ENCODE measurements at places on chromosomes 4 and X.

DNA sequence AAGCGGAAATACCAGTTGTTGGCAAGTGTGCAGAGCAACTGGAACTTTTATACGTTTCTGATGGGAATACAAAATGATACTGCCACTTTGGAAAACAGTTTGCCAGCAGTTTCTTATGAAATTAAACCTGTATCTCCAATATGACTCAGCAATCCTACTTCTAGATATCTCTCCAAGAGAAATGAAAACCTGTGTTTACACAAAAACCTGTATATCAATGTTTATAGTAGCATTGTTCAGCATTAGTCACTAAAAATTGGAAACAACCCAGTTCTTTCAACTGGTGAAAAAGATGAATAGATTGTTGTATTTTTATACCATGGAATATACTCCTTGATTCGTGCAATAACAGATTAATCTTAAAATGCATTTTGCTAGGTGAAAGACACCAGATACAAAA is 26.8 kb downstream of the ATP7A start:
- DNase-seq: no peak

GRCh38 chrX:50638123-50638522 is 167.5 kb upstream of the DGKK start:
- no peak for DNase-seq

GRCh38 chr4:141127884-141128283 is 5.4 kb downstream of the RNF150 start:
- DNase-seq: no peak

DNA sequence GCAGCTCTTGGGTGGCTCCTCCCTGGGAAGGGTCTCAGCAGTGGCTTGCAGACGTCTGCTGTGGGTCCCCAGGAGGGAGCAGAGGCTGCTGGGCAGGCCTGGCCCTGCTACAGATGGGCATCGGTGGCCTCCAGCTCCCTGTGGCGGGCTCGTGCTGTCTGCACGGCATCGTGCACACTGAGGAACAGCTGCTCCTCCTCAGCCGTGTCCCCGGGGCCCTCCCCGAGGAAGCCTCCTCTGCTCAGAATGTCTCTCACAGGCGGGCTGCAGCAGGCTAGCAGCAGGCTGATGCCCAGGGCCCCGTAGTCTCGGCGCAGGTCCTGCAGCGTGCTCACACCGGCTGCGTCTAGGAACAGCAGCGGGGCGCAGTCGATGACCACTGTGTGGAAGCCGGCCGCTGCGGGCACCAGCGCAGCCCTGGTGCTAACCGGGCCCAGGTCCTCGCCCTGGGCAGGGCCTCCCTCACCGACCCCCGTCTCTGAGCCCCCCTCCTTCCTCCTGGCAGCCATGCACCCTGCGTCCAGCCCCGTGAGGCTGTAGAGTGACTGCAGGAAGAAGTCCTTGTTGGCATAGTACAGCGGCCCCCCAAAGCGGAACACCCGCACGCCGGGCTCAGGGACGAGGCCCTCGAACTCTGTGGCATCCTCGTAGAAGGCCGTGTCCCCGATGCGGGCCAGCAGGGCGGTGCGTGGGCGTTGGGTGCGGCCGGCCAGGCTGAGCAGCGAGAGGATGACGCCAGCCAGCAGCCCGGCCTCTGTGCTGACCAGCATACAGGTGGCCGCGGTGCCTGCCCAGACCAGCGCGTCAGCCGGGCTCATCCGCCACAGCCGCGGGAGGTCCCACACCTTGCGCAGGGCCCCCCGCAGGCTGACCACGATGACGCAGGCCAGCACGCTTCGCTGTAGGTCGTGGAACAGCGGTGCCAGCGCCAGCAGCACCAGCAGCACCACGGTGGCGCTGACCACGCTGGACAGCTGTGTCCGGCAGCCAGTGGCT is 2.2 kb downstream of the IDUA start:
- no peak for DNase-seq

Measured in stimulated activated CD8-positive, alpha-beta memory T cell treated with anti-CD3 and anti-CD28 coated beads, Interleukin-4, amount 100 ng/mL, for 1 hour (primary cell).